CD4-positive, alpha-beta memory T cell (primary cell): ENCODE measurements at places on chromosomes 2 and 18. TPM values are rescaled to one million over a fixed set of nuclear protein-coding genes. Genes with fewer than 3 reads are reported as not detected.

AQP12A gene
- total RNA-seq = not detected

B3GNT7 gene
- total RNA-seq = not detected

CSRNP3 gene
- not detected for total RNA-seq

STPG4 gene
- total RNA-seq = 0.58 TPM

RBBP8 gene
- total RNA-seq = 1.4 TPM

GRCh38 chr2:100742277-100743254, 77.4 kb upstream of the NPAS2 start:
- no peaks in the 10 kb centered on the region for H3K36me3 ChIP-seq
- no peaks in the 10 kb centered on the region for H3K27me3 ChIP-seq
- H3K27ac ChIP-seq = no peak overlapping the region
- H3K4me3 ChIP-seq = no peak overlapping the region
- no peak for DNase-seq
- H3K4me1 ChIP-seq = no peaks in the 10 kb centered on the region

GRCh38 chr18:7459851-7460770, 107.0 kb upstream of the PTPRM start:
- no peak overlapping the region for H3K4me3 ChIP-seq
- DNase-seq = no peak
- no peaks in the 10 kb centered on the region for H3K4me1 ChIP-seq
- H3K27me3 ChIP-seq = no peaks in the 10 kb centered on the region

GRCh38 chr18:37483221-37483971, 82.2 kb downstream of the CELF4 start:
- no peaks in the 10 kb centered on the region for H3K36me3 ChIP-seq
- H3K4me3 ChIP-seq = no peak overlapping the region
- no peaks in the 10 kb centered on the region for H3K4me1 ChIP-seq
- no peak overlapping the region for H3K27ac ChIP-seq

DNA sequence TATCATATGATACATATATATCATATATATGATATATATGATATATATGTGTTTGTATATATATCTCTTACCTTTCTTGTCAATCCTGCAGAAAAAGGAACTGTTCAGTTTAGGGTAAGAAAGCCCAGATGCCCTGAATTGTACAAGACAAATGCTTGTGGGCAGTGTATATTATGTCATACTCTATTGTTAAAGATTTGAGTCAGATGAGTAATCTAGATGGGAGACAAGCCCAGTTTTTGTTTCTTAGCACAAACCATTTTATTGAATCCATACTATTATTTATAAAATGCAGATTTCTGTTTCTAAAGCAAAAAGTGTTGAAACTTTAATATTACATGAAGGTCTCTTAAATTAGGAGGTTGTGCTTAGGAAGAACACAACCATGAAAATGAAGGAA, 90.6 kb downstream of the VRK2 start:
- H3K4me3 ChIP-seq = no peak overlapping the region
- no peak overlapping the region for H3K27ac ChIP-seq
- H3K4me1 ChIP-seq = no peaks in the 10 kb centered on the region

GRCh38 chr2:217553679-217554078, 449.1 kb downstream of the TNS1 start:
- no peak for DNase-seq
- no peaks in the 10 kb centered on the region for H3K27me3 ChIP-seq
- H3K27ac ChIP-seq = no peak overlapping the region
- H3K4me1 ChIP-seq = no peaks in the 10 kb centered on the region

- H3K27ac ChIP-seq = no peak overlapping the region
- no peak for DNase-seq
- no peaks in the 10 kb centered on the region for H3K36me3 ChIP-seq
- H3K27me3 ChIP-seq = no peaks in the 10 kb centered on the region
These were observed 39.7 kb upstream of the TGIF1 start for GRCh38 chr18:3410273-3410672.

- H3K27me3 ChIP-seq = no peaks in the 10 kb centered on the region
- peaks cover 87% of the 10 kb centered on the region for H3K4me1 ChIP-seq
- H3K36me3 ChIP-seq = no peaks in the 10 kb centered on the region
- DNase-seq = no peak
These were observed 51.0 kb downstream of the ANKRD44 start for GRCh38 chr2:197259470-197259999.

DNA sequence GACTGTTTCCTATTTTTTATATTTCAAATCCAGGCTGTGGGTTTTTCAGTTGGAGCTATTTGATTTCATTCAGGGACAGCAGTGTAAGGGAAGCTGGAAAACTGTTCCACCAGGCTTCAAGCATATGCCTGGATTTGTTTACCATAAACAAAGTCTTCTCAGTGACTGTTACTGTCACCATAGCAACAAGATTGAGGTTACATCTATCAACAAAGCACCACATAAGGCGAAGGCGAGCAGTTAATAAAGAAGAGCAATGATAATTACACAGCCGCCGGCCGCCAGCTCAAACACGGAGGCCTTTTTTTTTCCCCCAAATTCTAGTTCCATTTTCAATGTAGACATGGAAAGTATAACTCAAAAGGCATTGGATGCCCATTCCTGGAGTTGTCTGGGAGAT, 553.7 kb upstream of the SYT4 start:
- no peaks in the 10 kb centered on the region for H3K36me3 ChIP-seq
- no peak for DNase-seq
- no peaks in the 10 kb centered on the region for H3K4me1 ChIP-seq
- no peak overlapping the region for H3K4me3 ChIP-seq

DNA sequence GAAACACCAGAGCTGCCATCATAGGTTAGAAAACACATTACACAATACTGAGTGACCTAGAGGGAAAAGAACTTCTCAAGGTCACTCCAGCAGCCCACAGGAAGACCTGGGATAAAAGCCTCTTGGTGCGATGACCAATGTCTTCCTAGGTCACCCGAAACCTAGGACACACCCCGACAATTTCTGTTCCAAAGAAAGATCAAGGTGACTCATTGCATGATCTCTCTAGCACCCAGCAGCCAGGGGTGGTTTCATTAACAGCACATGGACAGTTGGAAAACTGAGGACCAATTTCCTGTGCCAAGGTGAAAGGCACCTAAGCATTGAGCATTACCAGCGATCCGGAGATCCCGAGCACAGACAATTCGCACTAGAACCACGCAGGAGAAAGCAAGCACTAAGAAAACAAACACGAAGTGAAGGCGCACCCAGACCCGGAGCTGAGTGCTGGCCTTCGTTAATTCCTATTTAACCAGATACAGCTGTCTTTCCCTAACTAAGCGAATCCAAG, 1.5 kb downstream of the CACNB4 start:
- H3K4me3 ChIP-seq = no peak overlapping the region
- H3K27me3 ChIP-seq = peaks cover 36% of the 10 kb centered on the region
- no peak overlapping the region for H3K27ac ChIP-seq
- no peak for DNase-seq
- peaks cover 16% of the 10 kb centered on the region for H3K4me1 ChIP-seq
- H3K36me3 ChIP-seq = no peaks in the 10 kb centered on the region

DNA sequence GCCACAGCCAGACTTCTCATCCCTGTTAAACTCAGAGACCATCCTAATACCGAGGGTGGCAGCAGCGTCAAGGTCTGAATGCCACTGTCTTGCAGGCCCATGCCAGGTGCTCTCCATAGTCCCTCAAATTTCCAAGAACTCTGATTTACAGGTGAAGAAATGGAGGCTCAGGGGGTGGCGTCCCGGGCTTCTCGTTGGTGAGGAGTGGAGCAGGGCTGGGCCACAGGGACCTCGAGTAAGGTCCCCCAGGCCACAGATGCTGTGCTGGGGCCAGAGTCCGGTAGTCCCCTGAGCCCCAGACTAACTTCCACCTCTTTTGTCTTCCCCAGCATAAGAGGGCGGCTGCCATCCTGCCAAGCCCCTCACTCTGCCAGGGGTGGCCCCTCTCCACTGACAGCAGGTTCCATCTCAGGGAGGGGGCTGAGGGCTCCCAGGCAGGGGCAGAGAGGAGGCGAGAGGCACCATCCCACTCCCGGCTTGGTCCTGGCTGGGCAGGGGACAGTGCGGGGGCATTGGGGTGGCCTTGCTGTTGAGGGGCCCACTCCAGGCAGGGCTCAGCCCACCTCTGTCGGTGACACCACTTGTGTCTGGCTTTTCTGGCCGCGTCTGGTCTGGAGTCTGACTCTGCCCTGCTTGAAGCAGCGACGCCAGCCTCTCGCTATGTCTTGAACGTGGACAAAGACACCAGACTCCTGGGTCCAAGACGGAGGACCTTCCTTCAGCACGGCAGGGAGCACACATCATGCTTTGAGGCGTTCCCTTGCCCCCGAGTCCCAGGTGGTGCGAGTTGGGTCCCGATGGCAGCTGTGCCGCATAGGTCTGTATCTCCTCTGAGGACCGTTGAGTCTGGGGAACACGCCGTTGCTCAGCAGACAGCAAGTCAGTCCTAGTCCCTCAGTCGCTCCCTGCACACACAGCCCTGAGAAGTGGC, 15.9 kb upstream of the KLHL30 start:
- no peaks in the 10 kb centered on the region for H3K27me3 ChIP-seq
- H3K27ac ChIP-seq = no peak overlapping the region
- no peak overlapping the region for H3K4me3 ChIP-seq
- H3K4me1 ChIP-seq = no peaks in the 10 kb centered on the region

GRCh38 chr2:45763255-45763654, 111.8 kb downstream of the PRKCE start:
- DNase-seq = no peak
- H3K27ac ChIP-seq = no peak overlapping the region
- no peak overlapping the region for H3K4me3 ChIP-seq
- no peaks in the 10 kb centered on the region for H3K4me1 ChIP-seq
- no peaks in the 10 kb centered on the region for H3K36me3 ChIP-seq

DNA sequence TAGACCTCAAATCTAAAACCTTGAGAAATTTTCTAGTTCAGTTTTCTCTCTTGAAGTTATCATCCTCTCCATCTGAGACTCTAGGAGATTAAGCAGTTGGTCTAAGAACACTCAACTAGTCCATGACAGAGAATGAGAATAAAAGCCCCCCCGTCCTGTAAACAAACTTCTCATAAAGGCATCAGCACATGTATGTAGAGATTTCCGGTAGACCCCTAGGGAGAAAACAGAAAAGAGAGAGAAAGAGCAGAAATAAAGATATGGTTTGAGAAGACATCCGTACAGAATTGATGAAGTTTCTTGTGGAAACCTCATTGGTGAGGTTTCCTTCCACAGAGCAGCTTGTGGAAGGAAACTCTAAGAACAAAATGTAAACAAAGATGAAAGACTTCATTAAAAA, 3.2 kb upstream of the GPR155 start:
- H3K36me3 ChIP-seq = no peaks in the 10 kb centered on the region
- H3K27me3 ChIP-seq = no peaks in the 10 kb centered on the region
- H3K4me3 ChIP-seq = peak overlapping the region; percentile 33
- DNase-seq = peak; percentile 31
- H3K27ac ChIP-seq = peak overlapping the region; percentile 56
- H3K4me1 ChIP-seq = peaks cover 78% of the 10 kb centered on the region

DNA sequence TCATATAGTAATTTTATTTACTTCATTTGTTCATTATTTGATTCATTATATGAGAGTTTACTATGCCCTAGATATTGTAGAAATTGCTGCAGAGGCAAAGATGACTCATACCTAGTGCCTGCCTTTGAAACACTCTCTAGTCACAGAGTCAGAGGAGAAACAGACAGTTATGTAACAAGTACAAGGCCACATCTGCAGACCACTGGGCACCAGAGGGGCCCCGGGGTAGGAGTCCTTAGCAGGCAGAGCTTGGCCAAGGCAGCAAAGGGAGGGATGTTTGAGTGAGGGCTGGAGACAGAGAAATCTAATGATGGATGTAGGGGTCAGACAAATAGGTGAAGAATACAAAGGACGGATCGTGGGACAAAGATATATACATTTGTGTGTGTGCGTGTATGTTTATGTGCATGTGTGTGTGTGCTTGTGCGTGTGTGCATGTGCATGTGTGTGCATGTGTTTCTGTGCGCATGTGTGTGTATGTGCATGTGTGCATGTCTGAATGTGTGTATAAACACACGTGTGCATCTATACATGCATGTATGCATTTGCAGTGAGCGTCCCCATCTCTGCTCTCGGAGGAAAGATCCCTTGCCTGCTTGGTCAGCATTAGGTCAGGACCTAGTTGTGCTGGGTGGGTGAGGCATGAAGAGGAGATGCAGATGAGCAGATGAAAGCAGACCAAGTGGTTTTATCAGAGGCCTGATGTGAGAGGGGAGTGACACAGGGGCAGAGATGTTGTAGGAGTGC, 170.6 kb upstream of the MYT1L start:
- DNase-seq = no peak
- H3K27me3 ChIP-seq = no peaks in the 10 kb centered on the region
- no peaks in the 10 kb centered on the region for H3K36me3 ChIP-seq
- no peak overlapping the region for H3K4me3 ChIP-seq
- H3K27ac ChIP-seq = no peak overlapping the region
- H3K4me1 ChIP-seq = no peaks in the 10 kb centered on the region

GRCh38 chr18:65403534-65403933, 347.3 kb upstream of the CDH7 start:
- H3K36me3 ChIP-seq = no peaks in the 10 kb centered on the region
- no peak overlapping the region for H3K4me3 ChIP-seq
- no peak overlapping the region for H3K27ac ChIP-seq
- H3K4me1 ChIP-seq = no peaks in the 10 kb centered on the region
